ENCODE measurements at places on chromosomes 12 and 14.

- no peak for DNase-seq
These were observed 4.9 kb downstream of the ERGIC2 start for GRCh38 chr12:29376118-29376517.

GRCh38 chr14:61591862-61592261 is 103.5 kb upstream of the HIF1A start:
- DNase-seq: no peak

GRCh38 chr12:121894633-121895032 is 6.0 kb downstream of the PSMD9 start:
- peak; percentile 69 for DNase-seq

GRCh38 chr12:123337070-123337469 is 27.6 kb downstream of the SBNO1 start:
- DNase-seq: no peak

Measured in sigmoid colon (tissue), 7 donors.